ENCODE measurements at places on chromosomes 5 and 9.

DNA sequence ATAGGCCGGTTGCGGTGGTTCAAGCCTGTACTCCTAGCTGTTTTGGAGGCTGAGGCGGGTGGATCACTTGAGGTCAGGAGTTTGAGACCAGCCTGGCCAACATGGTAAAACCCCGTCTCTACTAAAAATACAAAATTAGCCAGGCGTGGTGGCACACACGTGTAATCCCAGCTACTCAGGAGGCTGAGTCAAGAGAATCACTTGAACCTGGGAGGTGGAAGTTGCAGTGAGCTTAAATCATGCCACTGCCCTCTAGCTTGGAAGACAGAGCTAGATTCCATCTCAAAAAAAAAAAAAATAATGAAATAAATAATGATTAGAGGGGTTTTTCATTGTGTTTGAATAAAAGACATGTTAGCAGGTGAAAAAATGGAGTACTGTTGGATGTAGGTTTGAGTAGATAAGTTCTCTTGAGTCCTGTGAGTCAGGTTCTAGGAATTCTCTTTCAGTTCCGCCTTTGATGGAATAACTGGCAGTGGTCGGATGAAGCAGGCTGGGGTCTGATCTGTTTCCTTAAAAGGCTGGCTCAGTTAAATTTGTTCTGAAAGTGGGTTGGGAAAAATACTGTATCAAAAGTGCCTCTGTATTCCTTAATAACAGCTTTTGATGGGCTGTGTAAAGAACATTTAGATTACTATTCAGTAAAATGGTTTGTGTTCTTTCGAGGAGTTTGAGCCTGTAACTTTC, 73.2 kb downstream of the AOPEP start:
- DNase-seq = no peak

DNA sequence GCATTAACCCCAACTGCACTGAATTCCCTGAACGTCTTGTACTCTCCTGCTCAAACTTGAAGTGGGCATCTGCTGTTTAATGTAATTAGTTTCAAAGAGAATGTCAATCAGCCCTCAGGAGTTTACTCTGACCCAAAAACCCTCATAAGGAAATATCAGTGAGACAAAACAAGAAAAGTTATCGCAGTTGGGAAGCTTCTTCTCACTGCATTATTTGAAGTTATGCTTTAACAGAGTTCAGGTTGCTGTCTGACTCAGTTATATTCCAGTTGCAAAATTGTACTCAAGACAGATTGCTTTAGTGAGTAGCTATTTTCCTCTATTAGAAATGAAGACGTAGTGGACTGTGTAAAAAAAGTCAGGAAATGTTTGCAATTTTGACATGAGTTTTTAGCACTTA, 52.1 kb downstream of the PPIC start:
- DNase-seq = no peak

GRCh38 chr5:72723581-72723980, 92.9 kb upstream of the TNPO1 start:
- DNase-seq = no peak

DNA sequence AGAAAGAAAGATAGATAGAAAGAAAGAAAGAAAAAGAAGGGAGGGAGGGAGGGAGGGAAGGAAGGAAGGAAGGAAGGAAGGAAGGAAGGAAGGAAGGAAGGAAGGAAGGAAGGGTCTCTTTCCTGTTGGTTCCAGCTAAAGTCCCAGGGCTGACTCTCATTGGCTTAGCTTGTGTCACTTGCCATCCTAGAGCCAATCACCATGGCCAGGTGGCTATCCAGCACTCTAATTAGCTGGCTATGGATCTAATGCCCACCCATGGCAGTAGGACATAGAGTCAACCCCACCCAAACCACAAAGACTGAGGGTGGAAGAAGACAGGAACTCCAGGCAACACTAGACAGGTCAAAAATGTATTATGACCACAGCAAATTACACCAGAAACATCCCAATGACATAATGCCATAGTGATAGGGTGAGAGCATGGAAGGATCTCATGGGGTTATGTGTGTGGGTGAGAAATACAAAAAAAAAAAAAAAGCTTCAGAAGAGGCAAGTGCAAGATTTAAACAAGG, 10.8 kb upstream of the CPLX2 start:
- no peak for DNase-seq

DNA sequence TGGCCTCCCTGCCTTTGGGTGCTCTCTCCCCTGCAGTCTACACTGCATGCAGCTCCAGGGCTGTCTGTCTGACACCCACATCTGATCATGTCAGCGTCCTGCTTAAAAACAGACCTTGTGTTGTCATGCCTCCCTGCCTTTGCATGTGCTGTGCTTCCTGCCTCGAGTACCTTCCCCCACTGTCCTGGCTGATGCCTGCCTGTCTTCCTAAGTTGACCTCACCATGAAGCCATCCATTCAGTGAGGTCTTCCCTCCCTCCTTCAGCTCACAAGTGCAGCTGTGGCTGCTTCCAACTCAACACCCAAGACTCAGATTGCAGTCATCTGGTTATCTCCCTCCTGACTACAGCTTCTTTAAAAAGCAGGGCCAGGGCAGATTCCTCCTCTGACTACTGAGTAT, 5.5 kb downstream of the ANGPTL2 start:
- no peak for DNase-seq

- no peak for DNase-seq
These were observed 141.4 kb downstream of the KIF4B start for GRCh38 chr5:155154973-155155372.

DNA sequence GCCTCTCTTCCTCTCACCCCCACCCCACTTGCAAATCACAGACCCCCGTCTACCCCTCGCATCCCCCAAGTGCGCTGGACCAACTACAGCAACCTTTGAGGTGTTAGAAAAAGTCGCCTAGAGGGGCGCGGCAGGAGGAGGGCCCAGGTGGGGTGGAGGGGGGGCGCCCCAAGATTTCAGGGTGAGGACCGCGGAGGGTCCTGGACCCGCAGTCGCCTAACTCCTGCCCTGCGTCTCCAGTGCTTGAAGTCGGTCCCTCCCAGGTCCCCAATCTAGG, 379 bp upstream of the EGFLAM start:
- no peak for DNase-seq

DNA sequence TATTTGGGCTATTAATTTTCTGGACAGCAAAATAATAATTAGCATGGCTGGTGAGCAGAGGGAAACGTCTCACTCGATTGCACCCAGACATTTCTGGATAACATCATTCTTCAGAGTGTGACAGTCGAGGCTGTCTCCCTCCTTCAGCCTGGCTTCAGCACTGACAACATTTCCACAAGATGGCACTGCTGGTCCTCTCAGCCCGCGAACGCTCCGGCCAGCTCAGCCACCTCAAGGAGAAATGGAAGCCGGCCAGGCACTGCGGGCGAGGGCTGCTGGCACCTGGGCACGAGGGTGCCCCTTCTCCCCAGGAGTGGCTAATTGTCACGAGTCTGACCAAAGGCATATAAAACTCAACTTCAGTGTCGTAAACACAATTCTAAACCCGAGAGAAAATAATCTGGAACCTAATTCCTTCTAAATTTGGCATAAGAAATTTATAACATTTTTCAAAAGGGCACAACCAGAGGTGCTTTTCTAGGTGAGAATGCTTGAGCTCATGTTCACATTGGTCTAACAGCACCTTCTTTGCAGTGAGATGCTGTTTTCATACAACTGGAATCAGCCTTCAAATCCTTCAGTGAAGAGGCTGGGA, 65.9 kb downstream of the DAP start:
- DNase-seq = peak; percentile 73

DNA sequence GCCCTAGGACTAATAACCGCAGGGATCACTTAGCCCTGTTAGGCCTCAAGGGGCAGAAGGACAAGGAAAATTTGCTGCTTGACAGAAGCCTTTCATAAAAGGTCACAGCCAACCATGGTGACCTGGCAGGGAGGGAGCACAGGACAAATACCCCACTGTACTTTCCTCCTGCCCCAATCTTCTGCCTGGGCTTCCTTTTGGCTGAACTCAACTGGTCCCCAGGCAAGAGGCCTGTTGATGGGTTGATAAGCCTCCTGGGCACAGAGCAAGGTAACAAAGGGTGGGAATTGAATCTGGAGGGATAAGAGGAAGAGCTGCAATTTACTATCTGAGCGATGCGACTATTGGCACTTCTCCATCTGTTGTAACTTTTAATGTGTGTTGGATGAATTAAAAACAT, 392.9 kb downstream of the RASEF start:
- no peak for DNase-seq

GRCh38 chr5:103327893-103328292, 69.3 kb downstream of the MACIR start:
- no peak for DNase-seq

- no peak for DNase-seq
These were observed 534.3 kb upstream of the RORB start for GRCh38 chr9:73962792-73963191.

GRCh38 chr5:10586555-10586954, 22.7 kb downstream of the ANKRD33B start:
- DNase-seq = no peak

DNA sequence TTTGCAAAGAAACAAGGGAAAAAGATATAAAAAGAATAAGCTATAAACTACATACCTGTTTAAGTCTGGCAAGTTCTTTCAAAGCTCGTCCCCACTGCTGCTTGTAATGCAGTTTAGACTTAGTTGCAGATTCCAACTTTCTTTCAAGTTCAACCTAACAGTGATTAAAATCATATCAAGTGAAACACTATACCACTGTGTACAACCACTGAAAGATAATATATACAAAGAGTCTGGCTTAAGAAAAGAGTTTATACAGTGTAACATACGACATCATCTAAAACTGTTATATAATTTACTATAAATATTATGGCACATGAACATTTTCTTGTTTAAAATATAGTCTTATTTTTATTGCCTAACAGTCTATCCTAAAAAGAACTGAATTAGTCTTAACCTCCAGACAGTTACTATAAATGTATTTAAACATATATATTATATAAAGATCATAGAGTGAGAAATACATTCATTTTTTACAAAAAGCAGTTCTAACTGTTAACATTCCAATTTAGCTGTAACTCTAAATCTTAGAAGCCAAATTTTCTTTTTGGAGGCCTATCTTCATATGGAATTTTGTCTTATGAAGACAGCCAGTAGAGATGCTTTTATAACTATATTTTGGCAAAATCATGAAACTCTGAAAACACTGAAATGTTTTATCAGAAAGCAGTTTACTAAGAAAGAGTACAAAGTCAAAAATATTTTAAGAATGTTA, 58.6 kb downstream of the CEP120 start:
- DNase-seq = no peak

- DNase-seq = no peak
These were observed 25.4 kb downstream of the HMHB1 start for GRCh38 chr5:143837306-143837848.

- DNase-seq = no peak
These were observed 180.3 kb downstream of the SREK1 start for GRCh38 chr5:66324357-66324756.

GRCh38 chr5:105573575-105573974, 2011.0 kb upstream of the NUDT12 start:
- DNase-seq = no peak

DNA sequence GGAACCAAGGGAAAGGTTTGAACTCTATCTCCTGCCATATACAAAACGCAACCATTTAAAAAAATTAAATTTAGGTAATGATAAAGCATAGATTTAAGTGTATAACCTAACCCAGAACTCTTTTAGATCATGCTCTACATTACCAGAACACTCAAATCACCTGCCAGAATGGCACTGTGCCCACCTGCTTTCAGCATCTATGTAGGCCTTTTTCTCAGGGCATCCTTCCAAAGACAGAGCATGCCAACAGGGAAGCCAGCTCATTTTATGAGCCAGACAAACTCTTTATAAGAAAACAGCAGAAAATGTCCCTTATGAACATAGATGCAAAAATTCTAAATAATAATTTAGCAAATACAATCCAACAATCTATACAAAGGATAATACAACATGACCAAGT, 47.9 kb upstream of the SMAD5 start:
- DNase-seq = no peak

- peak; percentile 59 for DNase-seq
These were observed 3.3 kb downstream of the ASTN2 start for GRCh38 chr9:117411547-117411946.

DNA sequence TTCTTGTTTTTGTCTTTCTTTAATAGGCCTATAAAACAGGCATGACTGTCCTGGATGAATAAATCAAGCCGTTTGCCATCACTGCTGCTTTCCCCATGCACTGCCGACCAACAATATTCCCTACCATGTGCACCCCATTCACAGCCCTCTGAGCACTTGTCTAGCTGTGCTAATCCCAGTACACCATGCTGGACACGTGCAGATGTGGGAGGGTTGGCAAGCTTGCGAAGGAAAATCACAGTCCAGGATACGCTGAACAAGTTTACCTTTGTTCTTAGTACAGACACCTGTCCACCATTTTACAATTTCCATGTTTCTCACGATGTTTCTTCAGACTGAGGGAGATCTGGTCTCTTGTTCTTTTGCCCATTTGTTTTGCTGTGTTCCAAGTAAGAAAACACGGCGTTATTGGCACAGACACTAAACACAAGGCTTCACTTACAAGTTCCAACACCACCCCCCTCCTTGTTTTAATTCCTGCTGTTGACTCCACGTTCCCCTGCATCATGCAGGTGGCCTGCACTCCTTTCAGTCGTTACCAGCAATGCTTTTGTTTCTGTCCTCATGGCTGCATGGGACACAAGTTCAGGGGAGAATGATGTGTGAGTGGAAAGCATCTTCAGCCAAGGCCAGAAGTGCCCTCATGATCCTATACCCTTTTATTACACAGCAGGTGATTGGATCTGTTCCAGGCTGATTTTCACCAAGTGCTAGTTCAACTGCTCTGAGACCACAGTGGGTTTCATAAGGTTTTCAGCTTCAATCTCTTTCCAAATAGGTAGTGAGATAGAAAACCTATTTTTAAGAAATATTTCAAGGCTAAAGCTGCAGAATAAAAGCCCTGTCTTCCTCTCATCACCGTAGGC, 608.9 kb downstream of the IRX1 start:
- no peak for DNase-seq

GRCh38 chr9:37949576-37949975, 45.6 kb upstream of the SLC25A51 start:
- no peak for DNase-seq

GRCh38 chr9:104780796-104781395, 17.0 kb downstream of the NIPSNAP3B start:
- peak; percentile 64 for DNase-seq

DNA sequence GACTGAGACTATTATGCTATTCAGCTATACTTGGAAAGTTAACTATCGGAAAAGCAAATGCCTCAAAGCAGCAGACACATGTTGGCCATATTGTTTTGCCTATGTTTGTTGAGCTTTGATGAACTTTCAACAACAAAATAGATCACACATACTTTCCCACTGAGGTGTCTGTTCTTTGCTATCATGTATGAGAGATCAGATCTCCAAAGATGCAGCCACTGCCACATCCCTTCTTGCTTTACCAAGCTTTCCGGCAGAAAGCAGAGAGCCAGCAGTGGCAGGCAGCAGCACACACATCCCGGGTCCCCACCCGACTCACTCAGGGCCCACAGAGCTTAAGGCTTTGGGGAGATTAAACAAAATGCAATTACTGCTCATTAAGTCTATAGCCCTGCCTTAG, 18.8 kb downstream of the ZBTB5 start:
- no peak for DNase-seq

DNA sequence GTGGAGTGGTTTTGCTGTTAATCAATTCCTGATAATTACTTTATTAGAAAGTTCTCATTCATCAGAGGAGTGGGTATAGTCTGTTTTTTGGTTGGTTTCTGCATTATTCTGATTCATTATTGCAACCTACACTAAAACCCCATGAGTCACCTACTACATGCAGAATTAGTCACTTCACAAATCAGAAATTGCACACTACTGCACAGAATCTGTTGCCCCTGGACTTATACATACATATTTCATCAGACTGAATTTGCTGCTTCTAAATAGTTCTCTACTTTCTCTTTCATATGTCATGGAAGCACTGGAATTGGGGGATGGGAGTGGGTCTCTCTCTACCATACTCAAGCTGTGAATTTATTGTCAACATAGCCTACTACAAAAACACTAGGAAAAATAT, 585.1 kb downstream of the DNAH5 start:
- DNase-seq = peak; percentile 17
